ENCODE measurements at places on chromosomes 7 and 10.

DNA sequence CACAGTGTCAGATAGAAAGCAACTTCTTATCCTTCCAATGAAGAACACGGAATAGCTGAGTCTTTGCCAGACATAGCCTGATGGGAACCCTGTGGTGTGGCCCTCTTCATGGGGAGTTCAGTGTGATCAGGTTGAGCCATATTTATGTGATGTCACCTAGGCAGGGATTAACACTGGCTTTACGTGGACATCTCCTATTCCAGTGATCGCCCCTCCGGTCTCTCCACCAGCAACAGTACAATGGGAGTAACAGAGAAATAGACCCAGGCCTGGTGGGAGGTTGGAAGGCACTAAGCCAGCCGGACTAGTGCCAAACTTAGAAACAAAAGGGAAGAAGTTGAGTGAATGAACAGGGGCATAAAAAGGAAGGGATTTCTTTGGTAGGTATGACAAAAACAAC is 358.1 kb downstream of the PRPF18 start:
- no peak for DNase-seq

DNA sequence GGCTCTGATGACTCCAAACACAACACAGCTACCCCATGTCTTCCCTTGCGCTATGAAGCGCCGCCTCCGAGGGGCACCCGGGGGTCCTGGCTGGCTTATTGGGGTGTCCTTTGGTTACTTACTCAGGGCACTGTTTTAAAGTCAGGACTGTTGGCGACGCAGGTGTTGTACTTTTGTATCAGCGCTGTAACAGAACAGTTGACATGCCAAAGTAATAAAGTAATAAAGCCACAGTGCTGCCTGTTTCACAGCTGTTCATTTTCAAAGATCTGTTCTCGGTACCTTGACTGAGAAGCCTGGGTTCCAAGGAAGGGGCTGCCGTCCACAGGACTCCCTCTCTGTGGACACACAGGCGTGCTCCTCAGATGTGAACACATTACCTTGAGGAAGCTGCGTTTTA is 64.1 kb downstream of the WDR37 start:
- DNase-seq: no peak

DNA sequence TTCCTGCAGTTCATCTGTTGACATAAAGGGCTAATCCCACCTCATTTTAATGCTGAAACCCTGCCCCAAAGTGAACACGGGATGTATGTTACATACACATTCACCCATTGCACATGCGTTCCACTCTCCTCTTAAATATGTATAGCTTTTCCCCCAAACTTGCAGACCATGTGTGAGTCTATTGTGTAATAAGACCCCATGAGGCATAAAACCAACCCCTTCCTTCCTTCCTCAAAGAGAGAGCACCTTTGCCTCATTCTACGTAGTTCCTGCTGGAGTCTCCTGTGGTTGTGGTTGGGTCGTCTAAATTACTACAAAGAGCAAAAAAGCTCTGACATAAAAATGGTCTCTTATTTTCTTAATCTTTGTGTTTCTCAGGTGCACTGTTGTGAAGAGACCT is 345.7 kb upstream of the KLF6 start:
- no peak for DNase-seq

- DNase-seq: no peak
Observed at GRCh38 chr10:35874311-35875015, 232.4 kb upstream of the FZD8 start.

DNA sequence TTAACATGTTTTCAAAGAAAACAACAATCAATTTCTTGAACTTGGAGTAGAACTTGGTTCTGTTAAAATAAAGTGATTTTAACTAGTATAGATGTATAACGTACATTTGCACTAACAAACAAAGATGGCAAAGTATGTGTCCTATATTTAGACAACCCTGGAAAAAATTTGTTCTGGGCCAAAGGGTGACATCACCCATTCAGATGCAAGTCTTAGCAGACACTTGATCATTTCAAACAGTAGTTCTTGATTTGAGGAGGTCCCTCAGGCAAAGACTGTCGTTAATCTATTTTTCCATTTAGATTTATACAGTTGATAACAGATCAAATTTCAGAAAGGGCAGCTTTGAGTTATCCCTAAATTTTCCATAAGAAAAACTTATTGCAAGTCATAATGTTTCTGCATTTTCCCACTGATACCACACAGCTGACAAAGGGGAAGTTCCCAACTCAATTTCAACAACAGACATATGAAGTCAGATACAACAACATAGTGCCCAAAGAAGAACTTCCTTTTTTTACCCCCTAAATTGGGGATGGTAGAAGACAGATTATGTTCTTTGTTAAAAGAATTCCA is 5.2 kb downstream of the NMT2 start:
- DNase-seq: no peak

- DNase-seq: peak; percentile 70
Observed at GRCh38 chr10:69716711-69717560, 84.8 kb upstream of the COL13A1 start.

DNA sequence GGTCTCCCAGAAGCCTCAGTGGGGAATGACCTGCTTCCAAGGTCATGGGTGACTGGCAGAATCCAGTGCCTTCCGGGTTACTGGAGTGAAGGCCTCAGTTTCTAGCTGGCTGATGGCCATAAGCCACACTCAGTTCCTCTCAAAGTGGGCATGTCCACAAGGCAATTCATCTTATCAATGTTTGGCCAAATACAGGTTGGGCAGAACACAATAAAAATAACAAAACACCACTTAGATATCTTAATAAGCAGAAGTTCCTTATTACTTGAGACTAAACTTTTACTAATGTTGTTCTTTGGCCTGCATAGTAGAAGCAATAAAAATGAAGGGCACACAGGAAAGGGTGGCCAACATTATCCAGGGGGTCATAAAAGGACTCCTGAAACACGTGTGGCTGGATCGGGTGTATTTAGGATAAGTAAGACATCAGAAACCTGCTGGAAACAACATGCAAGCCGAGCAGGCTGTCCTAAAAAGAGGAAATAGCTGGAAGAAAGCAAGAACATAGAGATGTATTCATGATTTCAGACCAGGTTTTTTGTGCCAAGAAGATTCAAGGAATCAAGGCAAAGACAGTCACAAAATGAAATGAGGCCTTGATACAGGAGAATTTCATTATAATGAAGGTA is 19.6 kb upstream of the AKR1C2 start:
- no peak for DNase-seq

DNA sequence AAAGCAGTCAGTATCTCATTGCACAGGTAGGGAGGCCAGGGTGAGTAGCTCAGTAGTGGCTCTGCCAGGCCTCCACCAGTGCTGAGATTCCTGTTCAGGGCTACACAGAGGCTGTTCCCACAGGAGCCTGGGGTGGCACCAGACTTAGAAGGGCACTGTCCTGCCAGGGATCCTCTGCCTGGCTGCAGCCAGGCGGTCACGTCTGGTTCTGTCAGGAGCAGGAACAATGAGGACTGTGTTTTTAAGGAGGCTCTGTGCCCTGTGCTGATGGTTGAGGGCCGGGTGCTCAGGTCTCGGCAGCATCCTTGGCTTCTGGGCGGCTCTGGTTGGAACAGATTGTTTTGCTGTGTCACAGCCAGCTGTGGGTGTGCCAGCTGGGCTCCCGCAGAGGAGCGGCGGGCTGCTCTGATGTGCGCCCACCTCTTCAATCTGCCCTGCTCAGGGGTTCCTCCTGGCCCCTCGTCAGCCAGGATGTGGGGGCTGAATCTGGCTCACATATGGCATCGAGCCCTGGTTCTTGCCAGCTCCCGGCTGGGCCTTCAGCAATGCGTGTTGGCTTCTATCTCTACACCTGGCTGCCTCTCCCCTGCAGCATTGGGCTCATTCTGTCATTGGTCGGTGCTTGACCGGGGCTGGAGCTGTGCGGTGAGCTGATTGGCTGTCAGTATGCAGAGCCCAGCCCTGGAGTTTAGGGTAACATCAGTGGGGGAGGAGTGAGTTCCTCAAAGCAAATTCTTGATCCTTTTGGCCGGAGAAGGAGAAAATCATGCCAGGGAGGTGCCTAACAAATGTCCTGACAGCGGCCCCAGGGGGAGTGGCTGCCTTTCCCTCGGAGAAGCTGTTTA is 41.2 kb downstream of the TACR2 start:
- peak; percentile 99 for DNase-seq

GRCh38 chr7:140656548-140657515 is 15.9 kb upstream of the ADCK2 start:
- no peak for DNase-seq

GRCh38 chr10:108735380-108735779 is 1187.9 kb downstream of the XPNPEP1 start:
- no peak for DNase-seq

DNA sequence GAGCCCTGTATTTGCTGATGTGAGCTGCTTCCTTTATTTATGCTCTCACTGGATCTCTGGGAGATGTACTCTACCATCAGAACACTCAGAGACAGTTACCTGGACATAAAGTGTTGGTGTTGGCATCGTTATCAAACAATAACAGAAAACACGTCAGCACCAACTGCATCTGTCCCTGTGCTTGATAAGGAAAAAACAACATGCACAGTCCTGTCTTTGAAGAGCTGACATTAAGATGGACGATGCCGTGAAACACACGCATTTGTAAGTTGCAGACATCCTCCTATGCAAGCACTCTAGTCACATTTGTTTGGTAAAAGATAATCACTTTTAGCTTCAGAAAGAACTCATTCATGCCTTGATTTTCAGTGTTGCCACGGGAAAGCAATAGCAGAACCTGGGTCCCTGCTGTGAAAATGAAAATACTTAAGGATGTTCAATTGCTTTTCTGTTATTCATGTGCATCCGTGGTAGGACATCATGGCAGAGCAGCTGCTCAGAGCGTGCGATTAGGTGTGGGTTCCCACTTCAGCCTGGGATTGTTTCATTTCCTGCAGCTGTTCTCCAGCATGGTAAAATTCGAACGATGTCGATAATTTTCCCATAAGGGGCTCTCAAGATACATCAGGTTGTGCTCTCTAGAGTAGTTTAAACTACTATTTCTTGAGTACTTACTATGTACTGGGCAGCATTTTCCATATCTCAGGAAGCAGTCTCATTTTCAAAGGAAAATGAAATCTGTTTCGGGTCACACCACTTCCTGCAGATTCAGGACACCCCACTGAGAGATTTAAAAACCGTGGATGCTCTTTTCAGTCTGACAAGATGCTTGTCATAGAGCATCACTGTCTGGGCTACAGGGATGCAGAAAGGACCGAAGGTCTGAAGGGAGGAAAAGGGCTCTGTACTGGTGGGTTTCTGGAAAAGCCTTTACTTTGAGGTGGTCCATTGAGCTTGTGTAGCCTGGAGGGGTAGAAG is 248.7 kb downstream of the CAMK1D start:
- DNase-seq: peak; percentile 69

DNA sequence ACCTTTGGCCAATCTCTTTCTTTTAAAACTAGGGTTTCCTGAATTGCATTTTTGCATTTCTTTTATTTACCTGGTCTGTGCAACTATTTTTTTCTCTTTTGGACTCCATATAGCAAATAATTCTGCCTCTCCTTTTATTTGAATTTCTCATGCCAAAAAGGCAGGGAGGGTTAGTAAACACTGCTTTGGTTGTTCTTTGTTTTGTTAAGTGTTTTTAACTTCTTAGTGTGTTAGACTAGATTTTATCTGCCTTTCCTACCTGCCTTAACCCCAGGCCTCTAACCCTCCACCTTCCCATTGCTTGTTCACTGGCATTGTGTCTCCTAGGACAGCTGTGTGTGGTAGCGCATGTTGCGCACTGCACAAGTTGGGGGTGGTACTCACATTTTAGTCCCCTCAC is 18.1 kb downstream of the ZMIZ1 start:
- no peak for DNase-seq

All from G401 (cell line).